Hypothalamus (tissue), 51 donors: ENCODE measurements at places on chromosomes 6 and 20.

- no peak for DNase-seq
Observed at GRCh38 chr20:33076662-33077372, 2.6 kb upstream of the BPIFB4 start.

GRCh38 chr20:48210111-48211027, 425.1 kb upstream of the SULF2 start:
- no peak for DNase-seq

GRCh38 chr6:47109281-47109680, 67.1 kb upstream of the ADGRF1 start:
- no peak for DNase-seq

- DNase-seq: no peak
Observed at GRCh38 chr6:106060167-106060566, 26.0 kb upstream of the PRDM1 start.

DNA sequence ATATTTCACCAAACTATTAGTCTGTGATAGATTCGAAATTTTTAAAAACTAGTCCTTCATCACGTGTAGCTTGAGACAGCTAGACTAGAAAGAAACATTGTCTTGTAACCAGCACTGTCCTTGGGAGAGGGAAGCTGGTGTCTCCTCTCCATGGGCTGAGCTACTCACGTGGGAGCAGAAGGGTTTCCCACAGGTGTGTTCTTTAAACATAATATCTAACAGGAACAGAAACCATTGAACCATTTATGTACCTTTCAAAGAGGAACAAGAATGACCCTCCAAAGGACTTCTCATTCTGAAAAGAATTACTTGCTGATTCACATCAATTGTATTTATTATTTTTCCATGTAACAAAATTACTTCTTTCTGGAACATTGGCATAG, 72.4 kb upstream of the SYNJ2 start:
- DNase-seq: no peak

GRCh38 chr20:37071481-37071911, 24.3 kb downstream of the RBL1 start:
- no peak for DNase-seq

GRCh38 chr6:6997263-6998193, 110.2 kb upstream of the RREB1 start:
- no peak for DNase-seq

DNA sequence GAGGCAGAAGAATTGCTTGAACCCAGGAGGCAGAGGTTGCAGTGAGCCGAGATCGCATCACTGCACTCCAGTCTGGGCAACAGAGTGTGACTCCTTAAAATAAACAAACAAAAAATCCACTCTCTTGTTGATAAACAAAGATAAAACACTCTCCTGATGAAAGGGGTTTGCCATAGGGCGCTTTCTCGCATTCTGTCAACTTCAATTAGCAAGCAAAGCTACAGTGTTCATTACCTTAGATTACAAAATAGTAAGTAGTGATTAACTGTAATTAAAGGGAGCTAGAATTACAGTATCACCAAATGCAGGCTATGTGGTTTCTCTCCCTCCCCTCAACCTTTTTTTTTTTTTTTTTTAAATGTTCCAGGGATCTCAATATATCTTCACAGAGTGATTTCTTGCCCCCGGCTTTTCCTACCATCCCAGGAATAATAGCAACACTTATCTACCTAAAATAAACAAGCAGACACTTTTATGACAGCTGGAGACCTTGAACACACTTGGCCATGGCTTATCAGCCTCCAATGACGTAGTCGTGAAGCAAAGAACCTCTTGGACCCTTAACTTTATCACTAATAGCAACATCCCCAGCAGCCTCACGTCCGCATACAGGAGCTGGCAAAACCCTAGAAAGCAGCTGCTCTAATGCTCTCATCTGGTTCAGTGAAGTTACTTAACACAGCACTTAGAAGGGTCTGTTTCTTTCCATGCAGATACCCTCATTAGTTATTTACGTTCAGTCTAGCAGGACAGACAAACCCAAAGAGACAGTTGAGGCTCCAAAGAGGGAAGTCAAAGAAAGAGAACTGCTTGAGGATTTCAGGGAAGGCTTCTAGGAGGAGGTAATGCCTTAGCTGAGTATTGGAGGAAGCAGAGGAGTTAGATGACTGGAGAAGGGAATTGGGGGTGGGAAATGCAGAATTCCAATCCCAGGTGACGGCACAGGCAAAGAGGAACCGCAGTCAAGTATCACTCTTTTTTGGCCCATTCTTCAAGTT, 37.9 kb upstream of the NEDD9 start:
- DNase-seq: no peak

DNA sequence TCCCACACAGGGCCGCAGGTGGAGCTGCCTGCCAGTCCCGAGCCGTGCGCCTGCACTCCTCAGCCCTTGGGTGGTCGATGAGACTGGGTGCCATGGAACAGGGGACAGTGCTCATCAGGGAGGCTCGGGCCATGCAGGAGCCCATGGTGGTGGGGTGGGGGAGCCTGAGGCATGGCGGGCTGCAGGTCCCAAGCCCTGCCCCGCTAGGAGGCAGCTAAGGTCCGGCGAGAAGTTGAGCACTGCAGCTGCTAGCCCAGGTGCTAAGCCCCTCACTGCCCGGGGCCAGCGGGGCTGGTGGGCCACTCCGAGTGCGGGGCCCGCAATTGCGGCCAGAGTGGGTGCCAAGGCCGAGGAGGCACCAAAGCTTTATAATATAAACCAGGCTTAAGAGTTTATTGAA, 479.7 kb downstream of the MMUT start:
- DNase-seq: no peak

DNA sequence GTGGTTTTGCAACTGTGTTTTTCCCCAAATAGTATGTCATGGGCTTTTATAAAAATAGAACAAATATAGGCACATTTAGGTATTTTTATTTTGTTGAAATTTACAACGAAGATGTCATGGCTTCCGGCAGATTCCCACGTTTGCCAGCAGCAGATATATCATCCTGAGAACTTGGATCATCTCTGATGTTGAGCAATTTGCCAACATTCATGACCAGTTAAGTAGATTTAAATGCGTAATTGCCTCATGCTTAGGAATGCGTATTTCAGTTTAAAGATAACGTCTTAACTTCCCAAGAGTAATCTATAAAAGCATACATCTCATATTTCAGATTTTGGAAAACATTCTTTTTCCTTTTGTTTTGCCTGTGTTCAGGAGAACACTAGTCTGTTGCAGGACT, 457.8 kb downstream of the QKI start:
- no peak for DNase-seq

DNA sequence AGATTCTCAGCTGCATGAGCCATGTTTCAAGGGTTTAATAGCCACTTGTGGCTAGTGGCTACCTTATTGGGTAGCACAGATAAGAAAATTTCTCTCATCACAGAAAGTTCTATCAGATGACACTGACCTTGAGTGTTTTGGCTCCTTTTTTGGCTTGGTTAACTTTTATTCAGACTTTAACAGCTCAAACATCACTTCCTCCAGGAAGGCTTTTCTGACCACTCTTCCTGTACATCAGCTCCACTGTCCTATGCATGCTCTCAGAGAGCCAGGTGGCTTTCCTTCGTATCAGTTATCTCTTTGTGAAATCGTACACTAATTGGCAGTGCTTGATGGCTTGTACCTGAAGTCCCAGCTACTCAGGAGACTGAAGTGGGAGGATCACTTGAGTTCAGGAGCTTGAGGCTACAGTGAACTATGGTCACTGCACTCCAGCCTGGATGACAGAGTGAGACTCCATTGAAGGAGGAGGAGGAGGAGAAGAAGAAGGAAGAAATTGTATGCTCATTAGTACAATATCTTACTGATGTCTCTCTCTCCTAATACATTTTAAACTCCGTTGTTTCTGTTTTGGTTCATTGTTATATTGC, 10.7 kb downstream of the MAFB start:
- no peak for DNase-seq

DNA sequence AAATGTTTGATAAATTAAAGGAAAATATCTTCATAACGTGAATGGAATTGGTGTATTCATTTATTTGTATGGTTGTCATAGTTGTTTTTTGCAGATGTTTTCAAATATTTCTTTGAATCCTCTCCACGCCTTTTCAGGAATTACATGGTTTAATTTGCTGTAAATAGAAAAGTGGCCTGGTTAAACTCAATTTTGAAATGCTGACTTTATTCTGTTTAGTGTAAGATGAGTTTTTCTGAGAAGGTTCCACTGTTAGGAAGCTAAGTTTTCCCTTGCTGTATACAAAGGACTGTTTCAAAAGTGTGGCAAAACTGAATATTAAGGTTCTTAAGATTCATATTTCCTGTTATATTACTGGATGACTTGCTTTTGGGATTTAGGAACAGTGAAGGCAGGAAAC, 503 bp upstream of the ZC2HC1B start:
- no peak for DNase-seq

DNA sequence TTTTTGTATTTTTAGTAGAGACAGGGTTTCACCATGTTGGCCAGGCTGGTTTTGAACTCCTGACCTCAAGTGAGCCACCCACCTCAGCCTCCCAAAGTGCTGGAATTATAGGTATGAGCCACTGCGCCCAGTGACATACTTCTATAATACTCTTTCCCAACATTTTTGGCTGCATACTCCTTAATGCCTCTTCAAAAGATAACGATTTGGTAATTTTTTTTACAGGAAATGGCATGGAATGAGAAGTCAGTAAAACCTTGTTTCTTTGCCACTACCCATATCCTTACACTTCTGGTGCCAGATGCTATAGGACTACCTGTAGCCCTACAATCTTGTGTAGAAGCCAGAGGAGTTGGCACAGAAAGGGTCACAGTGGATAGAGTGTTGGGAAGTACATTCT, 41.4 kb upstream of the SGK1 start:
- no peak for DNase-seq

- DNase-seq: peak; percentile 71
Observed at GRCh38 chr20:41392871-41393704, 26.5 kb upstream of the EMILIN3 start.

DNA sequence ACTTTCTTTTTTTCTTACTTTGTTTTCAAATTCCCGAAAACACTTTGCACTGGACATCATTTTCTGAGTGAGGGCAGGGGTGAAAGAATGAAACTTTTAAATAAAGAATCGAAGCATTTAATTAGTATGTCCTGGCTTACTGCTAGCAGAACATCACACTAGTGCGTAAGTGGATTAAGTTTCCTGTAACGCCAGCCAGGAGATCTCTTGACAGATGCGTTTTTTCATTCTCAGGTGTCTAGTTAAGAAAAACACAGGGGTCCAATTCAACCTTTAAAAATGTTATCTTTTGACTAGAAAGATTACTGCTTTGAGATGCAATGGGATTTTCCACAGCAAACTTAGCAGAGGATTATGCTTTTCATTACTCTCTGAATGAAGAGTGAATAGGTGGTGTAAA, 858.8 kb upstream of the EPHA7 start:
- no peak for DNase-seq

DNA sequence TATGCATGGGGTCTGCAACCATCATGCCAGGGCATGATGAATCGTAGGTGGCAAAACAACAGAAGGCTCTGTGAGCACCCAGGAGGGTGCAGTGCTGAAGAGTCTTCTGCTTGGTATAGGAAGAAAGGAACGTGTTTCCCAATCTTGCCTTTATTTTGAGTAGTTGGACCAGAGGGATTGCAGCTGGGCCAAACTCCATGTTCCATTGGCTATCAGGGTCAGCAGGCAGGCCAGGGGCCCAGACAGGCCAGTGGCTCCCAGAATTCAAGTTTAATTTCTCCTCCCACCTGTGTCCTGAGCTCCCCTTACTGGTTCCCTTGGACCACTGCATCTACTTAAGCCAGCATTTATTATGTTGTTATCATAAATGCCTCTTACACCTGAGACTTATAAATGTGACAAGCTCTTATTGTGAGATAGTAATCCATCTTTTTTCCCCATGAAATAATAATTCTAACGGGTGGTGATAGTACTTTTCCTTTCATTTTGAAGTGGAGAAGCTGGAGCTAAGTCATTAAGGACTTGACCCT, 918 bp upstream of the TRIM38 start:
- no peak for DNase-seq

- no peak for DNase-seq
Observed at GRCh38 chr6:75326557-75327258, 42.1 kb upstream of the TMEM30A start.

DNA sequence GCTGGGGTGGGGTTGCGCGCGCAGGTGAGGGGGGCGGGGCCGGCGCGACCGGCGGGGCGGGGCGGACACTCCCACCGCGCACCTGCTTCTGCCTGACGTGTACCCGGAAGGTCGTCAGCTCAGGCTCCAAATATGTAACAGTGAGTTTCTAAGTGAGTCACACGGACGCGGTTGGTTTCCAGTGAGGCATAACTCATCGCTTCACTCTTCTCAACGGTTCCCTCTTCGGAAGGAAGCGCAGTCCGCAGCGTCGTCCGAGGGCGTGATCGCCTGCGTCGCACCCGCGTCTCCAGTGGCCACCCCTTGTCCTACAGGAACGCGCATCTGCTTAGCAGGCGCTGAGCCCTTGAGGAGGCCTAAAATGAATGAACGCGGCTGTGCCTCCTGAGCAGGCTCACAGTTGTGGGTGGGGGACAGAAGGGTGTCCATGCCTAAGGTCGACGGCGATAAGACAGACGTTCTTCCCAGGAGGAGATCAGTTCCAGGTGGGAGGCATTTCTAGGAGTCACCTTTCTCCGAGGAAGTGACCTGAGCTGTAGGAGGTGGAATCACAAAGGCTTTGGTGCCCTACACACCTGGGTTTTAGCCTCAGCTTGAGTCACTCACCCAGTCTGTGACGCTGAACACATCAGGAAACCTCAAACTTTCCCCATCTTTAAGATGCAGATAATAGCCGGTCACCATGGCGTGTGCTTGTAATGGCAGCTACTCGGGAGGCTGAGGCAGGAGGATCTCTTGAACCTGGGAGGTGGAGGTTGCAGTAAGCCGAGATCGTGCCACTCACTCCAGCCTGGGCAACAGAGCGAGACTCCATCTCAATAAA, 50.9 kb upstream of the EZR start:
- no peak for DNase-seq

- no peak for DNase-seq
Observed at GRCh38 chr6:33088258-33088930, 12.6 kb downstream of the HLA-DPB1 start.

DNA sequence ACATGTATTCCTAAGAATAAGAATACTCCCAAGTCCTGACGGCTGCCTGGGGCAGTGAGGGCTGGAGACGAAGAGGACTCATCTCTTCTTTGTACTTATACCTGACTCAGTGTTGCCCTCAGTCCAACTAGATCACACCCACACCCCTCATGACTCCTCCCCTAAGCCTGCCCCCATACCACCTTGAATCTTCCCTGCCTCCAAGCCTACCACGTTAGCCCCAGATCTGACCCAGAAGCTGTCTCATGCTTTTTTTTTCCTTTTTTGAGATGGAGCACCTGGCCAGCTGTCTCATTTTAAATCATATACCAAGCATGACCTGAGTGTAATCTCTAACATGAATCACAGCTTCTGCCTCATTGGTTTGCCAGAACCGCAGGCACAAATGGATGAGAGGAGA, 45.2 kb downstream of the MUC22 start:
- no peak for DNase-seq

- DNase-seq: no peak
Observed at GRCh38 chr6:119881416-119881815, 531.9 kb upstream of the MAN1A1 start.

DNA sequence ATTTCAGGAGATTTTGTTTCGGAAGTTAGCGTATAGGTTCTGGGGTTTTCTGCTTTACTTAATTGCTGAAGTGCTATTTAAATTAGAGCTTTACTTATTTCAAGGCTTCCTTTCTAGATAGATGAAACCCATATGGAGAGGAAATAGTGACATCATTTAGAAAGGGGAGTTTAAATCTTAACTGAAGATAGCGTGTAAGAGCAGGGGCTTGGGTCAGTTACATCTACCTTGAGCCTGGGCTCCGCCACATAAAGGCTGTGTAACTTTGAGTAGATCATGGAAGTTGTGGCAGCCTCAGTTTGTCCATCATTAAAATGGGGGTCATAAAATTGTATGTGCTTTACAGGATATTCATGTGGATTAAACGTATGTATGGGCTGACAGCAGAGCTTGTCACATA, 4.7 kb downstream of the CDS2 start:
- DNase-seq: no peak
